ENCODE measurements at places on chromosomes 3 and 15. TPM values are rescaled to one million over a fixed set of nuclear protein-coding genes. Genes with fewer than 3 reads are reported as not detected.

GRCh38 chr3:134516905-134517304 is 31.0 kb downstream of the CEP63 start:
- no peak for DNase-seq

DNA sequence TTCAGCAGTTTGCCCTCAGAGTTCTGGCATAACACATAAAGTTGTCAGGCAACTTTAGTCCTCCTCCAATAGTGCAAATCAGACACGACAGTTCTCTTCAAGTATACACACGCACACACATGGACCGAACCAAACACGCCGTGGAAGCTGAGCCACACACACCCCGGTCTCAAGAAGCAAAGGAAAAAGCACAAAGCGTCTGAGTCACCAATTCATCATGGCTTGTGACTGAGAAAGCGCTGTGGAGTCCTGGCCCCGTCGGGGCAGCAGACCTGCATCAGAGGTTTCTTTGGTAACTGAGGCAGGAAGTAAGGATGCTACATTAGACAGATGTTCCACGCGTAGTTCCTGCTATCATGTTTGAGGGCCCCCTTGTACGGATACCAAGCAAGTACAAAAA is 85.7 kb downstream of the VGLL4 start:
- DNase-seq: no peak

GRCh38 chr3:49119439-49119838 is 1.2 kb downstream of the USP19 start:
- no peak for DNase-seq

GRCh38 chr3:119751423-119751822 is 30.5 kb upstream of the NR1I2 start:
- DNase-seq: no peak

GRCh38 chr3:107269136-107269535 is 108.1 kb upstream of the CCDC54 start:
- DNase-seq: no peak

PROS1 gene
- polyA plus RNA-seq: 46.7 TPM

Measured in renal cortex interstitium (tissue), 15 donors.